ENCODE measurements at places on chromosomes 16 and 17. TPM values are rescaled to one million over a fixed set of nuclear protein-coding genes. Genes with fewer than 3 reads are reported as not detected.

MYH13 gene
- polyA plus RNA-seq = 0.17 TPM

TMEM100 gene
- polyA plus RNA-seq = 60.7 TPM

ST6GALNAC2 gene
- polyA plus RNA-seq = 12.4 TPM

PPP1R27 gene
- 0.26 TPM for polyA plus RNA-seq

HIGD1B gene
- 1.4 TPM for polyA plus RNA-seq

KCNJ18 gene
- polyA plus RNA-seq = not detected

TBC1D26 gene
- polyA plus RNA-seq = 0.60 TPM

NOL11 gene
- polyA plus RNA-seq = 104 TPM

TLCD2 gene
- polyA plus RNA-seq = 5.1 TPM

TBC1D3G gene
- not detected for polyA plus RNA-seq

NETO2 gene
- polyA plus RNA-seq = 34.7 TPM

WNT3 gene
- polyA plus RNA-seq = 2.2 TPM

SLC9A5 gene
- 2.9 TPM for polyA plus RNA-seq

TMC7 gene
- 1.9 TPM for polyA plus RNA-seq

PARD6A gene
- polyA plus RNA-seq = 4.3 TPM

SPNS2 gene
- polyA plus RNA-seq = 44.7 TPM

TMC5 gene
- 0.46 TPM for polyA plus RNA-seq

DOC2B gene
- 61.7 TPM for polyA plus RNA-seq

IGF2BP1 gene
- 21.5 TPM for polyA plus RNA-seq

ZG16 gene
- polyA plus RNA-seq = not detected

C16orf89 gene
- 2.6 TPM for polyA plus RNA-seq

CBFA2T3 gene
- polyA plus RNA-seq = 2.5 TPM
